ENCODE measurements at places on chromosomes 3 and 15. TPM values are rescaled to one million over a fixed set of nuclear protein-coding genes. Genes with fewer than 3 reads are reported as not detected.

Gene FGF12
- total RNA-seq: 1.6 TPM

Gene CLDN18
- total RNA-seq: not detected

Gene AHSG
- not detected for total RNA-seq

Gene CERS3
- total RNA-seq: not detected

Gene PLXND1
- total RNA-seq: 27.3 TPM

Gene PTX3
- total RNA-seq: 24.2 TPM
